ENCODE measurements at places on chromosomes 4 and X. TPM values are rescaled to one million over a fixed set of nuclear protein-coding genes. Genes with fewer than 3 reads are reported as not detected.

DNA sequence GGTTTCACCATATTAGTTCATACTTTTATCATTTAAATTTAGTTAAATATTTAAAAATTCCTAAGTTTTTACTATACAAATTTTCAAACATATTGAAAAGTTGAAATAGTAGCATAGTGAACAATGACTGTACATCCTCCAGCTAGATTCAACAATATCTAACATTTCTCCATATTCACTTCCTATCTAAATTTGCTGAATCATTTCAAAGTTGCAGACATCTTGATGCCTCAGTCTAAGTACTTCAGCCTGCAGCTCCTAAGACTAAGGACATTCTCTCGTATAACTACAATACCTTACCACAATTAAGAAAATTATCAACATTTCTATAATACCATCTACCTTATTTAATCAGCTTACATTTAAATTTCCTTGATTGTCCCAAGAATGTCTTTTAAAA lies 132.7 kb downstream of the TMEM164 start:
- H3K4me3 ChIP-seq, result no peak overlapping the region
- DNase-seq, result no peak

DNA sequence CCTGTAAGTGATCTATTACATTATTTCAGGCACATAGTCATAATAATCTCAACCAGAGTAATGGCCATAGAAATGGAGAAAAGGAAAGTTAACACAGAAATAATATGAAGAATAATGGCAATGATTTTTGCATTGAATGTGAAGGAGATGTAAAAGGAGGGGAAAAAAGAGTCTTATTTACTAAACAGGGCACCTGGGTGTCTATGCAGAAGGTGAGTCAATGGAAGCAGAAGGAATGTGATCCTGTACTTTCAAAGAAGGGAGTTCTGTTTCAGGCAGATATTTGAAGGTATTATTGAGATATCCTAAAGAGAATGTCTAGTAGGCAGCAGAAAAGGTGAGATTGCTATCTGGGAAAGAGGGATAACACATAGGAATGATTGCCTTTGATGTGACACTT lies 279.9 kb downstream of the INPP4B start:
- no peak for DNase-seq
- H3K27me3 ChIP-seq, result no peaks in the 10 kb centered on the region
- peaks cover 35% of the 10 kb centered on the region for H3K4me1 ChIP-seq
- peak overlapping the region; percentile 47 for H3K27ac ChIP-seq
- peaks cover 6% of the 10 kb centered on the region for H3K36me3 ChIP-seq
- peak overlapping the region; percentile 16 for H3K4me3 ChIP-seq

DNA sequence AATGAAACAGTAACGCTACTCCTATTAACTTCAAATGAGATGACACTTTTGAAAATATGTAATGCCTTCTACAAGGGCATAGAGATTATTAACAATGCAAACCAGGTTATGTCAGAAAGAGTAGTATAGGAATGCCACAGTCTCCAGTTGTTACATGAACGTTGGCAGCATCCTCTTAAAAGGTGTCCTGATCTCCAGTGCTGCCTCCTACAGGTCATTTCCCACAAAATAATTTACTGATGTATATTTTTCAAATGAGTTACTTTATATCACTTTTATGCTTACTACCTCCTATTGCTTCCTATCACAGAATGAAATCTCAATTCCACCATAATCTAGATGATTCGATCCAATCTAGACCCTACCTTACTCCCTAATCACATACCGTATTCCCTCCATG lies 195.2 kb upstream of the EPHA5 start:
- no peaks in the 10 kb centered on the region for H3K4me1 ChIP-seq
- H3K4me3 ChIP-seq, result no peak overlapping the region
- no peak overlapping the region for H3K27ac ChIP-seq
- no peaks in the 10 kb centered on the region for H3K36me3 ChIP-seq

DNA sequence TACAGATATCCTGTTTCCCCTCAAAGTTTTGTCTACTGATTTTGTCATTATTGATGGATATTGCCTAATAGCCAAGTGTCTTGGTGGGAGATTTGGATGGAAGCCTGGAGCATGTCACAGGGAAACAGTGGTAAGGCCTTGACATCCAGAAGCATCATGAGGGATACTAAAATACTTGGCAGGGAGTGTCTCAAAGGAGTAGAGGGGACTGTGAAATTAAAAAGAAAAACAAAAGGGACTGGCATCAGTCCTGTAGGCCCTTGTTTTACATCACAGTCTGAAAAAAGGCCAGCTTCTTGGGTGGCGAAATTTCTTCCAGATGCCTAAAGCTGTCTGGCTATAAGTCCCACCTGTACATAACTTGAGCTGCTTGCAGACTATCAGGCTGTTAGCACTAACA lies 83.8 kb downstream of the GUCY2F start:
- H3K4me1 ChIP-seq, result peaks cover 53% of the 10 kb centered on the region
- no peak overlapping the region for H3K4me3 ChIP-seq
- no peaks in the 10 kb centered on the region for H3K36me3 ChIP-seq
- no peak overlapping the region for H3K27ac ChIP-seq
- no peaks in the 10 kb centered on the region for H3K27me3 ChIP-seq

- no peak for DNase-seq
- H3K4me3 ChIP-seq, result no peak overlapping the region
- no peaks in the 10 kb centered on the region for H3K27me3 ChIP-seq
- H3K27ac ChIP-seq, result no peak overlapping the region
- H3K4me1 ChIP-seq, result no peaks in the 10 kb centered on the region
Observed at GRCh38 chr4:17797808-17798207, 12.7 kb downstream of the DCAF16 start.

GRCh38 chr4:1057403-1057745 lies 45.9 kb downstream of the FGFRL1 start:
- H3K36me3 ChIP-seq, result no peaks in the 10 kb centered on the region
- peaks cover 52% of the 10 kb centered on the region for H3K27me3 ChIP-seq
- no peak overlapping the region for H3K4me3 ChIP-seq

GRCh38 chrX:13257223-13258051 lies 62.4 kb downstream of the ATXN3L start:
- H3K4me3 ChIP-seq, result no peak overlapping the region
- H3K27me3 ChIP-seq, result no peaks in the 10 kb centered on the region
- H3K27ac ChIP-seq, result peak overlapping the region; percentile 19

DNA sequence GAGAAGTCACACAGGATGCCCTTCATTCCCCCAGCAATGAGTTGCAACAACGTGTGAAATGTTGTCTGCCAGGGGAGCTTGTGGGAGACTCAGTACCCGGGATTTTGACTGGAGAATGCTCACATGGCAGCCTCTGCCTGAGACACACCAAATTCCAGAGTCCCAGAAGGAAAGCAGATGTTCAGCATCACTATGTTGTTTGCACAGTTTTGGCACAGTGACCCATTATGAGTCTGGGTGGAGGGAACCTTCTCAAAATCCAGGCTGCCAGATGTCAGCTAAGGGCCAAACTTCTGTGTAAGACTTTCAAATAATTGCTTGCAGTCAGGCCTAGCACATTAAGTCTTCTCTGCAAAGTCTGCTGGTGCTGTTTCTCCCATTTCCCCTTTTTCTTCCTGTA lies 1029.7 kb upstream of the TENM3 start:
- no peaks in the 10 kb centered on the region for H3K36me3 ChIP-seq
- no peak overlapping the region for H3K4me3 ChIP-seq
- H3K27me3 ChIP-seq, result no peaks in the 10 kb centered on the region

DNA sequence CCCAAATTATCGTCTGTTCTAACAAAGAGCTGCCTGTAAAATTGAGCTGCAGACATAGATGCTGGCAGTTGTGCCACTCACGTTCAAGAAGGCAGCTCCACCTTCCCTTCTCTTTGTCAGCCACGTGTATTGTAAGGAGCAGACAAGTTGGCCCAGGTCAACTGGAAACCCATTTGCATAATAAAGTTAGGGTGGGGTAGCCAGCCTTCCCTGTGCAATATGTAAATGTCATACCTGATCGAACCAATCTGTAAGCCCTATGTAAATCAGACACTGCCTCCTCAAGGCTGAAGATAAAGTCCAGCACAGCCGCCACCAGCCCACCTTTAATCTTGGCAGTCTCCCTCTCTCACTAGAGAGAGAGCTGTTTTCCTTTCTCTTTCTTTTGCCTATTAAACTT lies 117.2 kb downstream of the TMEM144 start:
- no peaks in the 10 kb centered on the region for H3K36me3 ChIP-seq
- no peak for DNase-seq
- no peak overlapping the region for H3K4me3 ChIP-seq
- no peaks in the 10 kb centered on the region for H3K27me3 ChIP-seq
- H3K27ac ChIP-seq, result no peak overlapping the region

The STS gene
- total RNA-seq, result 6.9 TPM

The MAGED4 gene
- 143 TPM for total RNA-seq

The HS3ST1 gene
- 0.37 TPM for total RNA-seq

The TMPRSS11F gene
- not detected for total RNA-seq

The AKAP17A gene
- 43.9 TPM for total RNA-seq
